Activated T-helper 1 cell treated with anti-CD3 and anti-CD28 coated beads, Interleukin-2, amount 50 U/mL, for 16 hours (primary cell): ENCODE measurements at places on chromosomes 7 and 10.

- no peak for DNase-seq
These were observed 24.7 kb downstream of the DNAJB12 start for GRCh38 chr10:72330069-72330426.

GRCh38 chr7:98921608-98922372 lies 43.5 kb downstream of the TRRAP start:
- no peak for DNase-seq

GRCh38 chr10:117938104-117938503 lies 108.6 kb downstream of the RAB11FIP2 start:
- no peak for DNase-seq

- DNase-seq, result no peak
These were observed 182.4 kb downstream of the DOCK4 start for GRCh38 chr7:112023786-112024185.

DNA sequence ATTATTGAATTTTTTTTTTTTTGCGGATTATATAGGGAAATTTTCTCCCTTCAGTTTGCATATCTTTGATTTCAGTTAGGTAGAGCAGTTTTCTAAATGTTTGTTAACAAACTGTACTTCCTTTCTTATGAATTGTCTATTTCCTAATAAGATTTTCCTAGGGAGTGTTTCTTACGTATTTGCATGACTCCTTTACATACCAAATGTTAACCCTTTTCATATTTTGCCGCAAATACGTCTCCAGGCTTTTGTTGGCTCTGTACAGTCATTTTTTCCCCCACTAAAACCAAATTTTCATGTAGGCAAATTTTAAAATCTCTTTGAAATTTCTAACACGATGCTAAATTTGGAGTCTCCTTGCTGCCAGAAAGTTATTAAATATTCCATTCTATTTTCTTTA lies 1.9 kb upstream of the FRAT2 start:
- DNase-seq, result no peak
